ENCODE measurements at places on chromosomes 12 and 14.

DNA sequence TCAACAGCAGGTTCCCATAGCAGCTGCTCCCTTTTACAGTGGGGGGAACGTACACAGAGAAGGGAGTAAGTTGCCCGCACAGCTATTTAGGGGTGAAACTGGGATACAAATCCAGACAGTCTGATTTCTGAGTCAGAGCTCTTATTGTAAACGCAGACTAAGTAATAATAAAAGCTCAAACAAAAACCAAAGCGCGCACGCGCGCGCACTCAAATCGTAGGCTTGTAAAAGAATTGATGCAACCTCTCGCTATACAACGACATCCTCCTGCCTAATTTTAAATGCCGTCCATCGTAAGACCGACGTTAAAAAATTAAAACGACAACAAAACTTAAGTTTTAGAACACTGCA is 747 bp upstream of the DACT1 start:
- DNase-seq: peak; percentile 37

GRCh38 chr12:27506645-27507189 is 17.3 kb upstream of the PPFIBP1 start:
- DNase-seq: no peak

DNA sequence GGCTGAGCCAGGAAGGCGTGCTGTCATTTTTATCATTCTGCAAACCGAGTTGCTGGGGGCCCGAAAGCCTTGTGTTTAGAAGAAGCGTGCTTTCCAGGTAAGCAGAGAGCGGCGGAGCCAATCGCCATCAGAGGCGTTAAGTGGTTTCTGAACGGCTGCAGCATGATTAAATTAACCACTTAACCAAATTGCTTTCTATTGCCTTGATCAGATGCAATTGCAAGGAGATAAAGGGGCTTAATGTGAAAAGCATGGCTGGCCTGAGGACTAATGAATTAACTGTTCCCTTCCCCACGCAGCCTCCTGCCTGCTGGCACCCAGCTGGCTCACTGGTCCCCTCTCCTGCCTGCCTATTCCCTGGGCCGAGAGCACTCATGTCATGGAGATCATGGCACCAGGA is 36.6 kb upstream of the CHGA start:
- no peak for DNase-seq

- DNase-seq: no peak
These were observed 44.7 kb upstream of the GALNT9 start for GRCh38 chr12:132373901-132374611.

GRCh38 chr14:65854215-65854614 is 441.7 kb downstream of the FUT8 start:
- DNase-seq: no peak

- DNase-seq: no peak
These were observed 2.3 kb upstream of the SLC25A3 start for GRCh38 chr12:98591209-98591608.

Data from GM04504 (cell line).